ENCODE measurements at places on chromosomes 2 and 18.

DNA sequence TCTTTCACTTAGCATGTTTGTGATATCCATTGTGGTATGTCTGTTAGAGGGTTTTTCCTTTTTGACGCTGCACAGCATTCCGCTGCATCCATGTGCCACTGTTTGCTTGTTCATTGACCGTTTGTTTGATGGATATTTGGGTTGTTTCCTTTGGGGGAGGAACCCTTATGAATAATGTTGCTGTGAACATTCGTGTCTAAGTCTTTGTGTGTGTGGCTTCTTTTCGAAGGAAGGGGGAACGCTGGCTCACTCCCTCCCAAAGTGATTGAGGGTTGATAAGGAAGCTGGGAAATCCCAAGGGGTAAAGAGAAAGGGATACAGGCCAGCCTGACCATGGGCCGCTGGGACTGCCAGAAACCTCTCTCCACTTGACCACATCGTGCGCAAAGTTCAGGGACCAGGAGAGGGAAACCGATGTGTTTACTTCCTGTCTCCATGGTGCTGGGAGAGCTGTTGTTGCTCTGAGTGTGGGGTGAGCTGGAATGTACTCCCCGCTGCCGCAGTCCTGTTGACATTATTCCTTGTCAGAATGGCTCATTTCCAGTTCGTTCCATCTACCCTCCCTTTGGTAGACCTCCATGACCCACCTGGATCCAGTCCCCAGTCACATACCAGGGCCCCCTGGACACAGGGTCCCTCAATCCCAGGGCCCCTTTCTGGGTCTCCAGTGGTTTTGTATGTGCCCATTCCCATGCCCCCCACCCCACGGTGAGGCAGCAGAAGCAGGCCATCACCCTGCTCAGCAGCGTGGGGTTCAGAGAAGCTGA lies 39.6 kb downstream of the HS1BP3 start:
- DNase-seq = no peak

GRCh38 chr2:46769809-46770208 lies 145.8 kb downstream of the MCFD2 start:
- DNase-seq = no peak

- no peak for DNase-seq
These were observed 277.1 kb downstream of the PIEZO2 start for GRCh38 chr18:10872304-10872703.

DNA sequence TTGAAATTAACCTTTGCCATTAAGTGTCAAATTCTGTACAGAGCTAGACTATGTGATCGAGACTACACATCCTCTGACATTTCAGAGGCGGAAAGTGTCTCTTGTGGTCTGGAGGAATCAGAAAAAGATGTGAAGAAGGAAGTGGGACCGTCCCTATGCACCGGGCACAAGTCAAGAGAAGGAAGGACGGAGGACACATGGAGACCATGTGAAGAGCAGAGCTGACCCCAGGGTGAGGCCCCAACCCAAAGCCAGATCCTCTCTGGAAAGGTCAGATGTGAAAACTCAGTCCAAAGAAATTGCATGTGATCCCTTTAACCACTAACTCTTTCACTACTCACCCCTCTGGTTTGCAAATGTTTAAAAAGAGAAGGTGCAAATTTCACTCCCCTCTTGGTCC lies 92.4 kb downstream of the PID1 start:
- DNase-seq = no peak

DNA sequence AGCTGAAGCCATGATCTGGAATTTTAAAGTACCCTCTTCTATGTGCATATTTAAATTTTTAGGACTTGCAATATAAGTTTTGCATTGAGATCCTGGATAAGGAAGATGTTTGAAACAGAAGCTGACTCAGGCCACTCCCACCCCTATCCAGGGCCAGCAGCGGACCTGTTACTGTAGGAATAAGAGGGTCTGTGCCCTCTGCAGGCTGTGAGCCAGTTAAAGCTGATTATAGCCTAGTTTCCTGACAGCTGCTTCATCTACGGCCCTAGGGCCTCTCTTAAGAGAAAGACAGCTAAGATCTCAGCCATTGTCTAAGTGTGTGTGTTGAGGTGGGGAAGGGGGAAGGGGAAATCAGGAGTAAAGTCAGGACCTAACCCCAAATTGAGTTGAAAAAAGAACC lies 234.0 kb downstream of the HAUS1 start:
- DNase-seq = no peak

GRCh38 chr2:11154016-11154922 lies 998 bp upstream of the SLC66A3 start:
- no peak for DNase-seq

GRCh38 chr2:127706215-127706990 lies 5.1 kb downstream of the SFT2D3 start:
- no peak for DNase-seq

DNA sequence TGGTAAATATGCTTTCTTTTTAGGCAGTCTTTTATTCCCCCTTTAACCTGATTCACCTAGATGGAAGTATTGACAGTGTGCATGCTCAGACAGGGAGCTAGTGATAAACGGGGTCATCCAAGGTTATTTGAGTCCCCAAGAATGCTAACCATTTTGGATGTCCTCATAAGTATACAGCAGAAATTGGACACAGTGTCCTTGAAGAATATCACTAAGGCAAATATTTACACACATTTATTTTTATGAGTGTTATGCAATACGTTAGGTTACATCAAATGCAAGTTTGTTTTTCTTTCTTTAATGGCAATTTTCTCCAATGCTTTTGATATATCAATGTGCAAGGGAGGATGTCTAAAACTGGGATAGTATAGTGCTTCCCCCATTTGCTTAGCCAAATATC lies 23.6 kb downstream of the CNTNAP5 start:
- no peak for DNase-seq

GRCh38 chr18:1496096-1496495 lies 591.4 kb downstream of the ADCYAP1 start:
- DNase-seq = no peak
